ENCODE measurements at places on chromosomes 3 and 15.

GRCh38 chr3:84039099-84039498 lies 919.7 kb upstream of the CADM2 start:
- DNase-seq = no peak

DNA sequence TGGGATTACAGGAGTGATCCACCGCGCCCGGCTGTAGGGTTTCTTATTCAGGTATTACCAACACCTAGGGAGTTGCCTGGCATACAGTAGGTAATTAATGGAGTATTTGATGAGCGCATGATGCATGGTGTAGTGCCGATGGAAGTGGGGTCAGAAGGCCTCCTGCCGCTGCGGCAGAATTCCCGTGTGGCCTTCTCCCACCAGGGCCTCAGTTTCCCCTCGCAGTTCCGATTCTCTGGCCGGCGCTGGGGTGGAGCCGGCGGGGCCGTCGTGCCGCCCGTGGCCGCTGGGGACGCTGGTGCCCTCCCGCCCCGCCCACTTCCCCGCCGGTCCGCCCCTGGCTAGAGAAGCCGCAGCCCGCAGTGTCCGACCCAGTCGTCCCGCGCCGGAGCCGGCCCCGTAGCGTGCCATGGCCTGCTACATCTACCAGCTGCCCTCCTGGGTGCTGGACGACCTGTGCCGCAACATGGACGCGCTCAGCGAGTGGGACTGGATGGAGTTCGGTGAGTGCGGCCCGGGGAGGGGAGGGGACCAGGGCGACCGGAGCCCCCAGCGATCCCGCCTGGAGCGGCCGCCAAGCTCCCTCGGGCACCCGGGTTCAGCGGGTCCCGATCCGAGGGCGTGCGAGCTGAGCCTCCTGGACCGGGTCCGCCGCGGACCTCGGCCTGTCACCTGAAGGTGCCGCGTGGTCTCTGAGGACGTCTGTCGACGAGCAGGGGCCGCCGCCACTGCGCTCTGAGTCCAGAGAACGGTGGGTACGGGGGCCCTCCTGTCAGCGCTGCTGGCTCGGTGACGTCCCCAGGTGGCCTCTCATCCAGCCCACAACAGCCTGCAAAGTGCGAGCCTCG lies at the start of gene IRAK2:
TSS of gene IRAK2 (plus strand) at position 374 of the 848 bp plus-strand sequence. CDS start at position 410, 36 bp downstream.
- DNase-seq = no peak

DNA sequence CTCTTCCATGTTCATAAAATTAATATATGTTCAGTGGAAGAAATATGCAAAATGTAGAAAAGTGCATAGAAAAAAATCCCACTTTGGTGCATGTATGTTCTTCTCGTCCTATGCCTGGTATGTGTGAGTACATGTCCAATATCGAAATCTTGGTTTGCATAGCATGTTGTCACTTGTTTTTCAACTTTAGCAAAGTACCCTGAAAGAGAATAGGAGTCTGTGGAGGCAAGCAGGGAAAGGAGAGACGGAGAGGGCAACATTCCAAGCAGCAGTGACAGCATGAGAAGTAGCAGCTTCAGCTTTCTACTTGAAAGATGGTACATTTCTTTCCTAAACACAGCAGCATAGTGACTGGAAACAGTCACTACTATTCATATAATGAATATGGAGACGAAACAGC lies 56.8 kb upstream of the CACNA2D3 start:
- DNase-seq = no peak

DNA sequence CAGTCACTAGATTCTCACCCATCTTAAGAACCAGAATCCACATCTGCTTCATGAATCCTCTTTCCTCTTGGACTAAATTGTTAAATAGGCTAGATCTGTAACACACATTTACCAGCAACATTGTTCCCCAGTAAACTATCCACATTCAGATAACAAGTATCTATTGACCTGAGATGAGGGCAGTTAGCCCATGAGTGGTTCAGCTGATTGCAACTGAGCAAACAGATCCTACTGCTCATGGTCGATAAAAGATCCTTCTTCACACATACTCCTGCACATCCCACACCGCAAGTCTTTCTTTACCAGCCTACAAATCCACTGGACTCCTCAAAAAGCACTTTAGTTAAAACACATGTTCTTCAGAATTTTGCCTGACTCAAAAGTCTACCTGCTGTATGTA lies 59.2 kb downstream of the UACA start:
- DNase-seq = no peak

DNA sequence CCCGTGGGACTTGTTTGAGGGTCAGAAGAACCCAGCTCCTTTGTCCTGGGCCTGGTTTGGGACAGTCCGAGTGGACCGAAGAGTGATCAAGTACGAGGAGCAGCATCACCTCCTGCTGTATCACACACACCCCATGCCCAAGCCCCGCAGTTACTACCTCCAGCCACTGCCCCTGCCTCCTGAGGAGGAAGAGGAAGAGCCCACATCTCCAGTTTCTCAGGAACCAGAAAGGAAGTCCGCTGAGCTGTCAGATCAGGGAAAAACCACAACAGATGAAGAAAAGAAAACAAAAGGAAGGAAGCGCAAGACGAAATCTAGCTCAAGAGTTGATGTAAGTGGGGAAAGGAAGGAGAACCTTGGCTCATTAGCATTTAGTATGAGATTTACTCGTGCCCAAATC lies 3.3 kb upstream of the P2RY12 start:
- DNase-seq = no peak

DNA sequence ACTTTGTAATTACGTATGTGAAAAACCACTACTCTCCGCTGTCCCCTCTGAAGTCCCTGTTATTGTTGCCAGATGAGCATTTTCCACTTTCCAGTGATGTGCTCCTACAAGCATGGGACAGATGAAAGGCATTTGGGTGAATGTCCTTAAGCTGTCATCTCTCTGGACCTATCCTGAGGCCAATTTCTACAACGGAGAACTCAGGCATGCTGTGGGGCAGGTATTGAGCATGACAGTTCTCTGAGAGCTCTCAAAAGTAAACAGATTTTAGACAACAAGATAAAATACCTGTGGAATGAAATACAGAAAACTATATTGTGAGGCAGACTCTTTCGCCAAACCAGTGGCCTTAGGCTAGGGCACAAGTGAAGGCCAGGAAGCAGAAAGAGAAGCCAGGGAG lies 656.5 kb upstream of the NR2F2 start:
- DNase-seq = no peak

DNA sequence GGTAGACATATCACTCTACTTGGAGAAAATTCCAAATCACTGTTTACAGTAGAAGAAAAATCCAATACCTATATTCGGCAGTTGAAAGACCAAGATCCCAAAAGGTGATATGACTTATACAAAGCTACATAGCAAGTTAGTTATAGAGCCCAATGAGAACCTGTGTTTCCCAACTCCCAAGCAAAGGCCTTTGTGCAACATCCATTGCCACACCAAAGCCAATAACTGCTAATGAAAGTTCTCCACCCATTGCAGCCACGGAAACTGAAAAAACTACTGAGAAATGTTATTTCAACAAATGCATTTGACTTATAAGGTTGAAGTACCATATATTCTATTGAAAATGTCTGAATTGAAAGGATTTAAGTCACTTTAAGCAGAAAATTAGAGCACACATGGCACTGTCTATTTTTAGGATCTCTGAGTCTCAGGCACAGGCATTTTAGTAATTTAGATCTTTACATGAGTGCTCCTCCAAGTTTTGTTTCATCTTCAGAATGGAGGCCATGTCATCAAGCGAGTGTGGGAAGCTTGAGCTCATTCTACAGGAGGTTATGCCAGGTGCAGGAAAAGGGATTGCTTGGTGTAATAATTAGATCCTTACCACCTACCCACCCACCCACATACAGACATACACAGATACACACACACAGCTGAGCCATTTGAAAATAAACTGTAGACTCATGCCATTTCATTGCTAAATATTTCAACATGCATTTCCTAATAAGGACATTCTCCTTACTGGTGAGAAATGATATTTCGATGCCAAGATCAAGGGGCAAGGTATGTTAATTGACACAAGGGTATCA lies 19.7 kb upstream of the ANO10 start:
- DNase-seq = no peak

DNA sequence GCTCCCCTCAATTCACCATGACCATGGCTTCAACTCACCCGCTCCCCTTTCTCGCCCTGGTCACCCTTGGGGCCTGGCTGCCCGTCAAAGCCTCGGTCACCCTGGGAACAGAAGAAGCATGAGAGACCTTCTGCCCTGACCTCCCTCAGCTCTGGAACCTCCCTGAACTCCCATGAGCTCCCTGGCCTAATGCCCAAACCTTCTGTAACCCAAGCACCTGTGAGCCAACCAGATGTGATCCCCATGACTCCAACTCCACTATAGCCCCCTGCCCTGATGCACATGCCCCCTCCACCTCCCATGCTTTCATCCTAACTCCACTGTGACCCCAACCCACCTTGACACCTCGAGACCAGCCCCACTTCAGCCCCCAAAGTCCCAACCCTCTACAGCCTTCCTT lies 3.5 kb upstream of the UCN2 start:
- DNase-seq = no peak

DNA sequence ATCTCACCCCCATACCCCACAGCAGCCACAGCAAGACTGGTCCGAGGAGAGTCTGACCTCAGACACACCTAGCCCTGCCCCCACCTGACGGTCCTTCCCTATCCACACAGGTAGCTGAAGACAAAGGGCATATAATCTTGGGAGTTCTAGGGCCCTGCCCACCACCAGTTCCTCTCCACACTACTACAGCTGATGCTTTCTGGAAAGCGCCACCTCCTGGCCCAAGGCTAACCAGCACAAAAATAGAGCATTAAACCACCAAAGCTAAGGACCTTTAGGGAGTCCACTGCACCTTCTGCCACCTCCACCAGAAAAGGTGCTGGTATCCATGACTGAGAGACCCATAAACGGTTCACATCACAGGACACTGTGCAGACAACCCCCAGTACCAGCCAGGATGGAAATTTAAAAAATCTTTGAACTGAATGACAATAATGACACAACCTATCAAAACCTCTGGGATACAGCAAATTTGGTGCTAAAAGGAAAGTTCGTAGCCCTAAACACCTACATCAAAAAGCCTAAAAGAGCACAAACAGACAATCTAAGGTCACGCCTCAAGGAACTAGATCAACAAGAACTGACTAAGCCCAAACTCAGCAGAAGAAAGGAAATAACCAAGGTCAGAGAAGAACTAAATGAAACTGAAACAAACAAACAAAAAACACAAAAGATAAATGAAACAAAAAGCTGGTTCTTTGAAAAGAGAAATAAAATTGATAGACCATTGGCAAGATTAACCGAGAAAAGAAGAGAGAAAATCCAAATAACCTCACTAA lies 122.1 kb upstream of the TPRG1 start:
- no peak for DNase-seq

- no peak for DNase-seq
These were observed 2.2 kb downstream of the FURIN start for GRCh38 chr15:90870354-90871138.

DNA sequence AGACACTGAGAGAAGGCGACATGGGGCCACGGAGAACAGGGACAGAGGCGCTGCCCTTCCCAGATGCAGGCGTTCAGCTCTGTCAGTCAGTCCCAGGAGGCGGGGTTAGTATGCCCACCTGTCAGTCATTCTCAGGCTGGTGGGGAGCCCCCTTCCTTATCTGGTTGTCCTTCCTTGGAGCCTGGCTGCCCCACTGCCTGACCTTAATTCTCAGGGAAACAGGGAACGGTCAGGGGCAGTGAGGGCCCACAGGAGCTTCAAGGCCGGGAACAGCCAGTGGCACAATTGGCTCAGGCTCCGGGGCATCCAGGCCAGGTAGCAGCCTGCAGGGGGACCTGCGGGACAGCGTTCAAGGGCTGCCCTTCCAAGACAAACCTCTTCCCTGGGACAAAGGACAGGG lies 133.2 kb downstream of the CHSY1 start:
- no peak for DNase-seq

DNA sequence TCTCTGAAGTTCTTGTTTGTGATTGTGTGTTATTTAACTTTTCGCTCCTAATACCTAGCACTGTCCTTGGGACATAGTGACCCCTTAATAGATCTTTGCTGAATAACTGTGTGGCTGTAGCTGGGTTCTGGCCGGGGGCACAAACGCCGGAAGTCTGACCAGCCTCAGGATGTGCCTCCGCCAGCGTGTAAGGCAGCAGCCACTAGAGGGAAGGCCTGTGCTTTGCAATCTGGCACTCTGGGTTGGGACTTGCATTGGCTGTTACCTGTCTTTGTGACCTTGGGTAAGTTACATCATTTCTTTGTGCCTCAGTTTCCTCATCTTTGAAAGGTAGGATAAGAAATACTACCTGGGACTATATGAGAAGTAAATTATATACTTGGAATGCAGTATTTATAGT lies 158.7 kb downstream of the GHSR start:
- no peak for DNase-seq

DNA sequence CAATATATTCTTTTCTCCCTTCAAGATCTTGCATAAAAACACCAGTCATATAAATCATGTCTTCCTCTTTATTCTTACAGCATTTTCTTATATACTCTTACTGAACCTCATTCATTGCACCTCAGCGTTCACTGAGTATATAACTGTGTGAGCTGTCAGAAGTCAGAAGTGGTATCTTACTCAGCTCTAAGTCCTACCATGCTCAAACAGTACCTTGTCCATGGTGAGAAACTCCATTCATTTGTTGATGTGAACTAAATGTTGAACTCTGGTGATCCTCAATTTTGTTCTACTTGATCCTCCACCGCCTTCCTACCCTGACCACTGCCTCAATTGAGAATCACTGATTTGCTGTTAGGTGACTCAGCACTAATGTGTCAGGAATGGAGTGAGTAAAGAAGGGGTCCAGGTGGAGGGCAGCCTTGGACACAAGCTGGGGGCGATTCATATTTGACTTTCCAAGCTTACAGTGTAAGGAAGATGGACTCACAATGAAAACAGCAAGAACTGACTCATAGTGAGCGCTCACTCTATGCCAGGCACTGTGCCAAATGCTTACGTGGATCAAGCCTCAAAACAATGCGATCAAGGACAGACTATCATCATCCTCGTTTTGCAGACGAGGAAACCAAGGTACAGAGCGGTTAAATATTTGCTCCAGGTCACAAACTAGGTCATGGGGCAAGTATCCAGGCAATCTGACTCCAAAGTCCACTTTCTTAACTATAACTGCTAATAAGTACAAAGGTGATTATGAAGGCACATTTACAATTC lies 13.5 kb upstream of the ZFYVE19 start:
- peak; percentile 78 for DNase-seq

DNA sequence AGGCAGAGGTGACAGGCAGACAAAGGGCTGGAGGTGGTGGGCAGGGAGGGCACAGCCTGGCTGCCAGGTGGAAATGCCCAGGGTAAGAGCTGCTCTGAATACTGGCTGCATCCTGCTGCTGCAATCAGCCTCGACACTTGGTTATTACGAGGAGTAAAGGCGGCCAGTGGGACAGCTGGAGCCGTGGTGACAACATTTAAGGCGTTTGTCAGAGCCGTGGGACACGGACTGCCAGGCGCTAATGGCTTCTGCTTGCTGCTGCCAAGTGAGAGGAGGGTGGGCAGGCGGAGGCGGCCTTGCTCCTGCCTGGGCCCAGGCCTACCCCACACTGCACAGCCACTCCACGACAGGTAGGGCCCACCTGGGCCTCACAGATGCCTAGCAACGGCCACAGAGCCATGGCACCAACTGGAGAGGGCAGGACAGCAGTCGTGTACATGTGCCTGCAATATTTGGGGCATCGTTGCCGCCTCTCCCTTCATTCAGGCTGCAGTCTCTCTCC lies 49.2 kb upstream of the TMEM115 start:
- DNase-seq = no peak
